Activated T-cell treated with anti-CD3 and anti-CD28 coated beads, Interleukin-2, amount 50 U/mL, for 4 hours (primary cell): ENCODE measurements at places on chromosomes 3 and 15. TPM values are rescaled to one million over a fixed set of nuclear protein-coding genes. Genes with fewer than 3 reads are reported as not detected.

DNA sequence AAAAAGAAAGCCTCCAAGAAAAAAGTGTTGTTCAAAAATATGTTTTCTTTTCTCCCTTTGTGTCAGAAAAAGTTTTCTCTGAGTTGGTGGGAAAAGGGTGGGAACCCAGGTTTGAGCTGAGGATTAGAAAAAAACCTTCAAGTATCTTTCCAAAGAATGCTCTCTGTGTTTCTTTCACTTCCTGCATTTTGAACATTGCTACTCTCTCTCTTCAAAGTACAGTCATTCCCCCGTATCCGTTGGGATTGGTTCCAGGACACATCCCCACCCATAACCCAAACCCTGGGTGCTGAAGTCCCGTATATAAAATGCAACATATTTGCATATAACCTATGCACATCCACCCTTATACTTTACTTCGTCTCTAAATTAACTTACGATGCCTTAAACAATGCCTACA lies 139.6 kb downstream of the TMCO5A start:
- DNase-seq = no peak

DNA sequence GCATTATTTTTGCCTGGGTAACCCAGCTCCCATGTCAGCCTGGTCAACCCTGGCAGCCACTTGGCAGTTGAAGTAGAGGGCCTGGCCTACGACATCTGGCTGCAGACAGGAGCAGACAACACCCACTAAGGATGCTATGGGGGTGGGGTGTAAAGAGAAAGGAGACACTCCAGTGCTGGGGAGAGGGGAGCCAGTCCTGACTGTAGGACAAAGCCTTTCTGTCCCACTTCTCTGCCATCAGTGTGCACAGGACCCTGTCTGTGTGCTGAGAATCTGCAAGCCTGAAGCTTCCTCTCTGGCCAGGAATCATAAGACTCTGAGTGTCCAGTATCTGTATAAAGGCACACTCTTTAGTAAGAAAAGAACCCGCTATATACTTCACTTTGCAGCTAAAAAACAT lies 96.3 kb upstream of the CHRM5 start:
- DNase-seq = no peak

- no peak for DNase-seq
Measured at GRCh38 chr3:194955979-194956696, 270.5 kb downstream of the FAM43A start.

DNA sequence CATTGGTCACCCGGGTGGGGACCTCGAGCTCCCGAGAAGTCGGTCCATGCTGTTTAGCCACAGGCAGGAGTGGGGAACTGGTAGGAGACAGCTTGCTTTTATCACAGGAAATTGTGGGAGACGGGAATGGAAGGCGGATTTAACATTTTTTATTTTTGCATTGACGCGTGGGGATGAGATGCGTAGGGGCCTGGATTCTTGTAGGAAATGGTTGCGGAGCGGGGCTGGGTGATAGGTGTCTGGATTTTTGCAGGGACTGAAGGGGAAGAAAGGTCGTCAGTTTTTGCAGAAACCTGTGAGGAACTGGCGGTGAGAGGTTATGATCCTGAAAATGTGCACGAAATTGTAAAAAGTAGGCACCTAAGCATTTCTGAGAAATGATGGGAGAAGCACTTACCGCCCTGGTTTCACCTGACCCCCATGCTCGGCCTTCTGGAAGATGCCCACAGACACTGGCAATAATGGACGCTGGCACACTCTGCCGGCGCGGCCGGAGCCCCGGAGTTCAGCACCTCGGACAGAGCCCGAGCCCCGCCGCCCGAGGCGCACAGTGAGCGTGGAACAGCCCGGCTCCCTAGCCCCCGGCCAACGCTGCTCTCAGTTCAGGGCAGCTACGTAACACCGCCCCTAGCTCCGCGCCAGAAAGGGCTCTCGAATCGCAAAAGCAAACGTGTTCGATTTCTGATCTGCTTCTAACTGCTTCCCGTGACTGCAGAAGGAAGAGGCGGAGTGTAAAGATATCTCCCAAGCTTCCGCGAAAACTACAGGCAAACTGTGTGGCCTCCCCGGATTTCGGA lies 928 bp downstream of the ANKRD34C start:
- DNase-seq = no peak

GRCh38 chr15:98649472-98650416 lies 1.4 kb downstream of the IGF1R start:
- DNase-seq = peak; percentile 56

DNA sequence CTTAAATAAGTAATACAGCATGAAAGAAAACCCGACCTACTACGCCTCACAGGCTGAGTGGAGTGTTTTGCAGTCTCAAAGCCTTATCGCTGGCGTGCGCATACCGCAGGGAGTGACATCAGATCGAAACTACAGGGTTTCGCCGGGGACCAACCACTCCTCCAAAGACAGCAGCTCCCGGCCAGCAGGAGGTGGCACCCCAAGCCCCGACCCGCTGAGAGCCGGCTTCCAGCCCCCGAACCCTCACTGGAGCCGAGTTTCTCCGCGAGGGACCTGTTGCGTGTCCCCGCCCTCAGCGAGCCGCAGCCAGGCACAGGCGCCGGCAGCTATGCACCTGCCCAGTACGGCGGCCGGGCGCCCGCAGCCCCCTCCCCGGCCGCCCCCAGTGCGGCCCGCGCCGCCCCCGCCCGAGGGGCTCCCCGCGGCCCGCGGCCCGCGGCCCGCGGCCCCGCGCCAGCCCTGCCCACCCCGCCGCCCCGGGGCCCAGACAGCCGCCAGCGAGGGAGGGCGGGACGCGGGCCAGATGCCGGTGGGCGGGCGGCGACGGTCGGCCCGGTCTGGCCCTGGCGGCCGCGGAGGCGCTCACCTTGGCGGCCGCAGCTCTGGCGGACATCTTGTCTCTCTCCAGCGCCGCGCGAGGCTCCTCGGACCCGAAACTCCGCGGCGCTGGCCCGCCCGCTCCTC lies 710 bp downstream of the TJP1 start:
- no peak for DNase-seq

GRCh38 chr3:135272026-135272669 lies 477.1 kb downstream of the EPHB1 start:
- no peak for DNase-seq

DNA sequence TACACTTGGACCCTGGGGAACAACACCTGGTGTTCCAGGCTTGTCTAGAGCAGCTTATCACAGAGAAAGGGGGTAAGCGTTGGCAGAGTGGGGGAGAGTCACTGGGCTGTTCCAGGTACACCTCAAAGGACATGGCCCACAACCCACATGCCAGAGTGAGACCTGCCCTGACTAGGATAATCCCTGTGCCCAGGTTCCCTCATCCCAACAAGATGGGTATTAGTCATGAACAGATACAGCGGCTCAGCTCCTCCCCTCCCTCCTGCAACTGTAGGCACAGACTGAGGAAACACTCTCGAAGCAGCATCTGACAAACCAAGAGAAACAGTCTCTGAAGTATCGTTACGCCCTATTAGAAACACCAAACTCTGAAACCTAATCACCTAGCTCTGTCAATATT lies 32.1 kb upstream of the RPS17 start:
- DNase-seq = no peak

DNA sequence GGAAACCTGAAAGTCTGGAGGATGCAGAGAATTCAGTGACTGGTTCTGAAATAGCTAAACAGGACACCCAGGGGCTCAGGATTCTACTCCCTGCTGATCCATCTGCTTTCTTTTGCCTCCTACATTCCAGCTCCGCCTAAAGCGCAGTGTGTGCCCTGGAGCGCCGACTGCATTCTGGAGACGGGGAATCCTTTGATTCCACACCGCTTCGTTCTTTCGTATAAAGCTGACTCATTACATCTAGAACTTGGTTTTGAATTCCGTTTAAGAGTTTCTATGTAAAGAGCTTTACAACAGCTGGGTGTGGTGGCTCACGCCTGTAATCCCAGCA lies 61.8 kb downstream of the SENP2 start:
- DNase-seq = no peak

DNA sequence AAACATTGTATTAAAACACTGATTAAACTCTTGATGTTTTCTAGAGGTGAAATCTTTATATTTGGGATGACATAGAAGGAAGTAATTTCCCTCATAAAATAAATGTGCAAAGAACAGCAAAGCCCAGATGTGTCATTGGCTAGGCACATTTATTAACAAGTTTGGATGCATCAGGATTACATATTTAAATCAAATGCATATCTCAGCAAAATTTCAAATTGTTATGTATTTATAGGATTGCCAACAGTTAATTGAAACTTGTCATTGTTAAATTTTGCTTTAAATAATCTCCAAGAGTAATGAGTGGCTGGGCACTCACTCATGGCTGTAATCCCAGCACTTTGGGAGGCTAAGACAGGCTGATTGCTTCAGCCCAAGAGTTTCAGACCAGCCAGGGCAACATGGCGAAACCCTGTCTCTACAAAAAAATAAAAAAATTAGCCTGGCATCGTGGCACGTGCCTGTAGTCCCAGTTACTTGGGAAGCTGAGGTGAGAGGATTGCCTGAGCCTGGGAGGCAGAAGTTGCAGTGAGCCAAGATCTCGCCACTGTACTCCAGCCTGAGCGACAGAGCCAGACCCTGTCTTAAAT lies 28.2 kb downstream of the ARIH1 start:
- no peak for DNase-seq

GHRL gene
- 0.63 TPM for total RNA-seq

IRAK2 gene
- 3.0 TPM for total RNA-seq

DUOXA2 gene
- total RNA-seq = not detected

PLA2G4D gene
- not detected for total RNA-seq

PLSCR2 gene
- total RNA-seq = not detected
